ENCODE measurements at places on chromosomes 13 and 19.

DNA sequence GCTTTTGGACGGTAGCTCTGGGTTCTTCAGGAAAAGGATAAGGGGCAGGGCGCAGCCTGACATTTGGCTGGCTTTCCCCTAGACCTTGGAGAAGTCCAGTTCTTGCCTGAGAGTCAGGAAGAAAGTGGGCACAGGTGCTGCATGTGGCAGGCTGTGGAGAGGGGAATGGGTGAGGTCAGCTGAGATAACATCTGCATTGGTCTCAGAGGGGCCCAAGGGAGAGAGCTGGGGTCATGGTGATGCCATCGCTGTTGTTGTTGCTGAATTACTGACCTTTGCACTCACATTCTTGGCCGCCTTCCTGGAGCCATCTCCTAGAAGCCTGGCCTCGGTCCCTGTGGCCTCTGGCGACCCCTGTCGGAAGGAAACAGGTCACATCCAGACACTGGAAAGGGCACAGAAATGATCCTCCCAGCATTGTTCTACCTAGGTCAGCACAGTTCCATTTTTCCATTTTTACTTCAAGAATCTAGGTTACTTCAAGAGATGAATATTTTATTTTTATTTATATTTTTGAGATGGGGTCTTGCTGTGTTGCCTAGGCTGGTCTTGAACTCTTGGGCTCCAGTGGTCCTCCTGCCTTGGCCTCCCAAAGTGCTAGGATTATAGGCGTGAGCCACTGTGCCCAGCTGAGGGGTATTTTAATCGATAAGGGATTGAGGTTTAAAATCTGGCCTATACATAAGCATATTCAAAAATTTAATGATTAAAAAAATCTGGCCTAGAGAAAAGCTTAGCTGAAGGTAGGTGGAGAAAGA, 6.5 kb upstream of the LIPE start:
- peak; percentile 70 for DNase-seq

DNA sequence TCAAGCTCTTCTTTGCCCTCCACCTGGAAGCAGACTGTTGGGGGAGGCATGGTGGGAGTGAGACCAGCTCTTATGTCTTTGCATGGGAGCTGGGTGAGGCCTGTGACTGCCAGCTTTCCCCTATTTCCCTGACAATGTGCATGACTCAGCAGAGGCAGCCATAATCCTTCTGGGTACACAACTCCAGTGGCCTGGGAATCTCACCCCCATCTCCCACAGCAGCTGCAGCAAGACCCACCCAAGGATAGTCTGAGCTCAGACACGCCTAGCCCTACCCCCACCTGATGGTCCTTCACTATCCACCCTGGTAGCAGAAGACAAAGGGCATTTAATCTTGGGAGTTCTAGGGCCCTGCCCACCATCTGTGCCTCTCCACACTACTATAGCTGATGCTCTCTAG, 41.4 kb upstream of the FGF14 start:
- no peak for DNase-seq

DNA sequence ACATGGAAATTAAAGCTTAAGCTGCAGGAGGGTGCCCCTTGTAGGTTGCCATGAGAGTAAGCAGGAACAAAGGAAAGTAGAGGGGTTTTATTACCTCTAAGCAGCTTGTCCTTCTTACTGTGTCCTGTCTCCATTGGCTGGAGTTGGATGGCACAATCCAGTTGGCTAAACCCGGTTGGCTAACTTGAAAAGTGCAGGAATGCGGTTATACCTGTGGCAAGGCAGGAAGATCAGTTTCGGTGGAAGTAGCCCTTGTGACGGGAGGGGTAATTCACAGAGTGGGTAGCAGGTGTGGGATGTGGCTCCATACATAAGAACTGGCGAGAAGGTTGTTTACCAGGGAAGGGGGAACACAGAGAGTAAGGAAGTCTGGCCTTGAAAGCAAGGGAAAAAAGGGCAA, 3.2 kb downstream of the ZNF726 start:
- no peak for DNase-seq

DNA sequence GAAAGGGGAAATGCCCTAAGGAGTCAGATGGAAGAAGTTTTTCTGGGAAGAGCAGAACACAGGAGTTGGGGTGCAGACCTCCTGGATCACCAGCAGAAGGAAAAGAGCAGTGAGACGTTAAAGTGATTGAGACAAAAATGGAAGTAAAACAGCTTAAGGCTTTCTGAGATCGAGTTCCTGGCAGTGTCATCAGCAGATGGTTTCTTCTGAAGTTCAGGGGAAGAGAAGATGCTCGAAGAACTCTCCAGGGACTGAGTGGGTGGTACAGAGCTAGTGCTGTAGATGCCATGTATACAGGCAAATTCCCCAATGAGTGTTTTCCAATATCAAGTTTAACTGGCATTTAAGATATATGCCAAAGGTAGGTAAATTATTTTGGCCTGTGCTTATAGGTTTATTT, 272.2 kb upstream of the KLF12 start:
- no peak for DNase-seq

GRCh38 chr19:18208098-18208951, 4.5 kb upstream of the RAB3A start:
- no peak for DNase-seq

DNA sequence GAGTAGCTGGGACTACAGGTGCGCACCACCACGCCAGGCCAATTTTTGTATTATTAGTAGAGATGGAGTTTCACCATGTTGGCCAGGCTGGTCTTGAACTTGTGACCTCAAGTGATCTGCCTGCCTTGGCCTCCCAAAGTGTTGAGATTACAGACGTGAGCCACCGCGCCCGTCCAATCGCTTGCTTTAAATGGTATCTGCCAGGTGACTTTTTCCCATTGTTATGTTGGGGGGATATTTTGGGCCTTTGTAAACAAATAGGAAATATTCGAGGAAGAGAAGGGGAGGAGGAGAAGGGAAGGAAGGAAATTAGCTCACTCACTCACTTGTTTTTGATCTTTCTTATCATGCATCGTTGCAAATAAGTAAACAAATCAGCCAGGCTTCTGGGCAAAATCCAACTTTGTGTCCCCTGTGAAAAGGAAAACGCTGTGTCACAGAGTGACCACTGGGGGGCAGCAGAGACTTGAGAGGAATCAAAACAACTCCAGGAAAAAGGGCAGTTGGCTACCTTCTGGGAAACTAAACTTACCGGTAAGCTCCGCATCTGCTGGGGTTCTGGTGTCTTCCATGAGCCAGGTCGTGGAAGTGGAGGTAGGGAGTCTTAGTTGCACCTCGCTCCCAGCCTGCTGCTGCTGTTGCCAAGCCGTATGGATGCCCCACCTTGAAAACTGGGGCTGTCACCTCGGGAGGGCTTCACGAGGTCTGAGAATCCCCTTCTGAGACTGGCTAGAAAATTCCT, 9.3 kb upstream of the RANBP3 start:
- DNase-seq, result peak; percentile 87

DNA sequence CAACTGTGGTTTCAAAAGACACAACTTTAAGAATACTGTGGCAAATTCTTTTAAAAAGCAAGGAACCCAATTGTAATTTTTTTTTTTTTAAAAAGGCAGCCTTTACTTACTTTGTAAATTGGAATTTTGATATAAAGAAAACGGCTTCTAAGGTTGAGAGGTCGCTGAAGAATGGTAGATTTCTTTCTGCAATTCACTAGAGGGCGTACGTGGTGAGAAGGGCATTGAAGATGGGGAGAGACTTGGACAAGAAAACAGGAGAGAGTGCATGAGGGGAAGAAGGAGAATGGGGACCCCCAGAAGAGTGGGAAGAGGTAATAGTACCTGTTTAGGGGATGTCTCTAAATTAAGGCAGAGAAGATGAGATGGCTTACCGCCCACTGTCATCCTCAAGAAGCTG, 33.5 kb upstream of the PABPC3 start:
- no peak for DNase-seq

DNA sequence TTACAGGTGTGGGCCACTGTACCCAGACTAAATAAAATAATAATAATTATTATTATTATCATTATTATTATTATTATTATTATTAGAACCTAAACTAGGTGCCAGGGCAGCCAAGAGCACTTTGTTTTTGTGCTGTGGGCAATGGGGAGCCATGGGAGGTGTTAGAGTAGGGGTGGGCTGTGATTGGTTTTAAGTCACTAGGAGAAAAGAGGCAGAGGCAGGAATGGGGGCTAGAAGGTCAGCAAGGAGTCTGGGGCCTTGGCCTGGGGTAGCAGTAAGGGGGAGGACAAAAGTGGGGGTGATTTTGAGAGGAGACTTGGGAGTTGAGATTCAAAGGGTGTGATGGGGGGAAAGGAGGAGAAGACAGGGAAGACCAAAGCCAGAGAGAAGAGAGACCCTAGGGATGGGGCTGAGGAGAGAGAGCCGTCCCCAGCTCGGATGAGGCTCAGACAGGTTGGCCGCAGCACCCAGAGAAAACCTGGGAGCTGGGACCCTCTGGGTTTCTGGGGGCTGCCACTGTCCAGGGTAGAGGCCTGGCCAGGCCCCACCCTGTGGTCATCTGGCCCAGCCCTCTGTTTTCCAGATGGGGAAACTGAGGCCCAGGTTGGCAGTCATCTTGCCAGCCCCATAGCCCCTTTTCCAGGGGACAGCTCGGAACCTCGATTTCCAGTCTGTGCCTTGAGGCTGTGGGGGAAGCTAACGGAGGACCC, 17.8 kb upstream of the BTBD2 start:
- no peak for DNase-seq

- no peak for DNase-seq
Measured at GRCh38 chr19:42589792-42590191, 4.9 kb downstream of the CEACAM8 start.

- DNase-seq, result peak; percentile 50
Measured at GRCh38 chr13:98143601-98144026, 720 bp downstream of the FARP1 start.

DNA sequence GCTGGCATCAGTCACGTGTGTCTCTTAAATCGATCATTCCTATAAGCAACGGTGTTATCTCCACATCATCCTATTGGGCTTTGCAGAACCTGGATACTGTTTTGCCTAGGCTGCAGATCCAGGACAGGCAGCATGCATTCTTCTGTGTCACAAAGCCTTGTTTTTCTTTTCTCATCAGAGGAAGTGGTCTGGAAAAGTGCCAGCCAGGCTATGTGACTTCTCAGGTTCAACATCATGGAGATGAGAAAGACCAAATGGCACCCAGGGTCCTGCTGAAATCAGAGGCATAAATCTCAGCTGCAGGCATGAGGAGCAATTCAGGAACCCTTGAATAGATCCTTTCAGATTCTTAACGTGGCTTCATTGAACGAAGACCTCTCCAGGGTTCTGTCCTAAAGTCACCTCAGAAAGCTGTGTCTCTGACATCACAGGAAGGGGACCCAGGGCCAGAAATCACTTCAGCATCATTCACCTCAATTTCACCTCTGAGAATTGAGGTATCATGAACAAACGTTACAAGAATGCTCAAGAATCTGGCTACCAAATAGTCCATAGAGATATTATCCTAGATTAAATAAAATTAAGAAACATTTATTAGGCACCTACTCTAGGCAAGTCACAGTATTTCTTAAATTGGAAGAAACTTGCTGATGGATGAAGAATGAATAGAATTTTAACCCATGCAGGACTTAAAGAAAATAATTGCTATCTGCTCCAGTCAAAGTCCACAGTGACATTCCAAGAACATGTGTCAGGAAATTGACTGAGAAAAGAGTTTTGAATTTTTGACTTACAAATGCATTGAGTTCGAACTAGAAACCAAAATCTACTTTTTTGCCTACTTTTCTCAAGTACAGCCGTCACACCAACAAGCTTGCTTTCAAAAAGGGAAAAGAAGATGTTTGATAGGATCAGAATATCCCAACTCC, 124.1 kb downstream of the COG6 start:
- DNase-seq, result no peak

DNA sequence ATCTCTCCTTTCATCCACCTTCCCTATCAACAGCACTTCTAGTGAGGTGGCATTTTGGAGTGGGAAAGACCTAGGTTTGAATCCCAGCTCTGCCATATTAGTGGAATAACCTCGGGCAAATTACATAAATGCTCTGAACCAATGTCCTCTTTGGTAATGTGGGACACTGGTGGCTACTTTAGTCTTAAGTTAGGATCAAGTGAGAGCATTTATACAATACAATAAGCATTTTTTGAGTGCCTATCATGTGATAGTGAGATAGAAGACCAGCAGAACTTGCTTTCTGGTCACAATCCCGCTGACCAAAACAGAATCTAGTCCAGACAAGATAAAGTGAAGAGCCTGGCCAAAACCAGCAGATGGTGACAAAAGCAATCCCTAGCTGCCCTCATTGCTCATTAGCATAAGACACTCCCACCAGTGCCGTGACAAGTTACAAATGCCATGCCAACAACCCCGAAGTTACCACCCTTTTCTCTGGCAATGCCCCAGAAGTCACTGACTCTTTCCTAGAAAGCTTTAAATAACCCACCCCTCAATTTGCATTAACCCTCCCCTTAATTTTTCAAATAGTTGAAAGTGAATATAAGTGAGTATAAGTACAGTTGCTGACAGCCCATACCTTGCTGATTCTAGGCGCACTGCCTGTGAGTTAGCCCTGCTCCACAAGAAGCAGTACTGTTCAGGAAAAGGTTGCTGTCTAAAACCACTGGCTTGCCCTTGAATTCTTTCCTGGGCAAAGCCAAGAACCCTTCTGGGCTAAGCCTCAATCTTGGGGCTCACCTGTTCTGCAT, 28.9 kb upstream of the KPNA3 start:
- no peak for DNase-seq

DNA sequence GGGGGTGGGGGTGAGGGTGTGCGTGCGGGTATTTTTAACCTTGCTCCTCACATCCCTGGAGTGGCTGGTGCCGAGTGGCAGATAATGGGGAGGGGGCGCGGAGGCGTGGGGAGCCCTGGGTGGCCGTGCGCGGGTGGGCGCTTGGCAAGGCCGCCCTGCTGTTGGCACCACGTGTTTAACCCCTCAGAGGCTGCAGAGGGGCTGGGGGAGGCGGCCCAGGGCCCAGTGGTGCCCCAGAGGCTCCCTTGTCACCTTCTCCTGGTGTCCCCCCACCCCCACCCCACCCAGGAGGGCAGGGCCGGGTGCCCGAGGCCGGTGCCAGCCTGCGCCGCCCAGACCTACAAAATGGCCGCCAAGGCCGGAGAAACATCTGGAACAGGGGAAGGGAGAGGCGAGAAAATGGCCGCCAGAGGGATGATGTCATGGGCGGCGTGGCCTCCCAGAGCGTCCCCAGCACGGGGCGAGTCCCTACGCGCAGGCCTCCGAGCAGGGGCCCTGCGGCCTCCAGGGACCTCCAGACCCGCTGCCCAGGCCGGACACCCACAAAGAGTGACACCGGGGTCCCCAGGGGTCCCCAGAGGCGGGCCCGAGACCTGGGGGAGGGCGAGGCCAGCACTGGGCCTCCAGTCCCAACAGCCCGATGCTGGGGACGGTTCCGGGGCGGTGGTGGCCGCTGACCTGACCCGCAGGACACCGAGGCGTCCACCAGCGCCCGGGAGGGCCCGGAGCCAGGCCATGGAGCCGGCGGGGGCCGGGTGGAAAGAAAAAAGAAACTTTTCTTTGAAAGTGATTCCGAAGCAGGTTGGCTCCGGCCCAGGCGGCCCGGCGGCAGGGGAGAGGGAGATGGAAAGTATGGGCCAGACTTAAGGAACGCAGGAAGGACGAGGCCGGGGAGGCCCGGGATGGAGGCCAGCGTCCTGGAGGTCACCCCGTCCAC, 38.2 kb downstream of the NFIC start:
- peak; percentile 92 for DNase-seq

DNA sequence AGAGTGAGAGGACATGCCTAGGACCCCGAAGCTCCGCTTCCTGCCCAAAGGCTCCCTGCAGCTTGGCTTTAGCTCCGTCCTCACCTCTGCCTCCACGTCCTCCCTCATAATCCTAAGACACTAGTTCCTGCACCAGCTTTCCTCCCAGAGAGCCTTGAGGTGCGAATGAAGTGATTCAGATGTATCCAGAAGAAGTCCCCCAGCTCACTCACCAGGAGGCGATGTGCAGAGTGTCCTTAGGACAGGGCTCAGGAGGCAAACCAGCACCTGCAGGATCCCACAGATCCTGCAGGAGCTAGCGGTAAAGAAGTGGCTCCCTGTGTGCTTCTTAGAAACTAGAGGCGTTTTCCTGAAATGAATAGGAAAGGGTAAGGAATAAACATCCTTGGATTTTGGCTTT, 109.7 kb downstream of the HSPH1 start:
- no peak for DNase-seq

Data from femur (tissue), 1 donor.